ENCODE measurements at places on chromosomes 2 and 18.

GRCh38 chr18:46578987-46579386 lies 78.0 kb downstream of the LOXHD1 start:
- no peak for DNase-seq

GRCh38 chr18:3665780-3666525 lies 216.0 kb downstream of the TGIF1 start:
- peak; percentile 89 for DNase-seq

DNA sequence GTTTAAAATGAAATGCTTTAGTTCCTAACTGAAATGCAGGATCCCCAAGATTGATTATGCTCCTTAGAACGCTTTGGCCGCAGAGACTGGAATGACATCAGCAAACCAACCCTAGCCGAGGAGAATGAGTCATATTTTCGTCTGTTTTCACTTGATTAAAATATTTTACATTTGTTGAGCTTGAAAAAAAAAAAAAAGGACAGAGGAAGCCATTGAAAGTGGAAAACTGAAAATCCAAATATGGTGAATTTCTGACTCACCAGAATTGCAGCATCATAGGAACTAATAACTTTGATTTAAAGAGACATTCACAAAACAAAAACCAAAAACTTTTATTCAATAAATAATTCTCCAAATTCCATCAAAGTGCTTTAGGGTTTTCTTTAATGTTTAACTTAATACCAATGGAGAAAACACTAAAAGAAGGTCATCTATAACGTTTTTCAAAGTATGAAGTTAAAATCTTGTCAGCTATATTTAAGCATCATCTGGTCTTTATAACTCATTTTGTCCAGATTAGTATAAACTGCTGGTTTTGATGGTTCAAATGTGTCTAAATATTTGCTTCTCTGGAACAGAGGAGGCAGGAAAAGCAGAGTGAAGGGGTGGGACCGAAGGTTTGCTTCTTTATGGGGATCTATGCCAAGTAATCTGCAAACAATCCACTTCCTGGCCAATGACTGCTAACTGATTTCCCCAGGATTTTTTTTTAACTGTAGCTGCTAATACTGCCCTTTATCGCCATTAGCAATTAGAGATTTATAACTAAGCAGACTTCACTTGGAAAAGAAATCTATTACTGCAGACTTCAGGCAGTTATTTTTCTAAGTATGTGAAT lies 30.9 kb upstream of the COL5A2 start:
- peak; percentile 84 for DNase-seq

DNA sequence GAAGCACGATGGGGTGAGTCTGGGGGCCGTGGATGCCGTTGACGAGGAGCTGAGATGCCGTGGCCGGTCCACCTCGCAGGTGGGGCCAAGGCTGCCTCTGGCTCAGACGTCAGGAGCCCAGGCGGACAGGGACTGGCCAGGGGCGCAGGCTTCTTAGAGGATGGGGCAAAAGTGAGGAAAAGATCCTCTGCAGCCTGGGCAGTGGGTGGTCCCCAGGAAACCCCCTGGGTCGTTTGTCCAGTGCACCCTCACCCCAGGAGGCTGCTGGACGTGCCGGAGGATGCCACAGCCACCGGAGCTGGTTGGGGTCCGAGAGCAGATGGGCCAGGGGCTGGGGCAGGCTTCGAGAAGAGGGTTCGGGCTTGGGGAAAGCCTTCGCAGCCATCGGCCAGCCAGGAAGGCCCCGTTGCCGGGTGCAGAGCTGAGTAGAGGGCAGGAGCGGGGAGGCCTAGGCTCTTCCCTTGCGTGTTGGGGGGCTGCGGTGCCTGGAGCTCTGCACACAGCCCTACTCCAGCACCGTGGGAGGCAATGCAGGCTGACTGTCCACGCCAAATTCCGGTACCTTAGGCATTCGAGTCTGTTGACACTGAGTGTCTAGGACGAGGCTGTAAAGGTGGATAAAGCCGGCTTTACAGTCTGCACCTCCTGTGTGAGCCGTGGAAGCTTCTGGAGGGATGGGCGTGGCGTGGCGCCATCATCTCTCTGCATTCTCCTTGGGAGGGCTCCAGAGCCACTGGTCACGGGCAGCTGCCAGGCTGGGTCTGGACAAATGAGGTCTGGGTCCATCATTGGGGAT lies 18.8 kb downstream of the GPC1 start:
- no peak for DNase-seq

- no peak for DNase-seq
Observed at GRCh38 chr2:189763908-189764661, 1.5 kb upstream of the OSGEPL1 start.

DNA sequence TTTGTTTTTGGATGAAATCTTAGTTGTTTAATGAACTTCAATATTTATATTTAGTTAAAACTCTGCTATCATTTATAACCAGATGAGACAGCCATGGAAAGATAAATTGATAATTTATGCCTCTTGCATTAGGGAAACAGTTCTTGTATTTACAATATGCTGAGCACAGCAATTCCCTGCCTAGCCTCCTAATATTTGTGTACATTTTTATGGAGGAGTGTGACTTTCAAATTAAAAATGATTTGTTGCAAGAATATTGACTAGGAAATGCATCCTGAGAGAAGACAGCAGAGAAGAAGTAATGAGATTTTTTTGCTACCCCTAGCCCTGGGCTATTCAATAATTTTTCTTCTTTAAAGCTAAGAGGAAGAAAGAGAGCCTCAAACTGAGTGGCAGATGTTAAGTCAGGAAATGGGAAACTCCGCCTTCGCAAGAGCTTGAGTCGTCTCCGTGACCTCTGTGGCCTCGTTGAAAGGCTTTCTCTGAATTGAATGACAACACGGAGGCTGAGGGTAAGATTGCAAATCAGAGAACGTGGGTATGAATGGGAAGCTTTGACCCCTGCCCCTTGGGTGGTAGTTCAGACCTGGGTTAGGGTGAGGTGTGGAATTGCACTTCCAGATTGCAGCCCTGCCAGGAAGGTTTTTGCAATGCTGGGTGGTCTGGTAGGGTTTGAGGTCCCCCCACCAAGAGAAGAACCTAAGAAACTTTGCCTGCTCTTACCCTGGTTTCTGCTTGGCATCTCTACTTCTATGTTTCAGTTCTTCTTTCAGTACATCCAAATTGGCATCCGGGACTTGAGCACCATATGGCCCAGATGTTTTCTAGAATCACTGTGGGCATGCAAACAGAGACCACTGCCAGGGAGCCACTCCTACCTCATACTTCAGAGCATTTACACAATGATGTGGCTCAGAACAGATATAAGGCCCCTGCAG lies 210.3 kb upstream of the RBMS1 start:
- DNase-seq, result no peak

DNA sequence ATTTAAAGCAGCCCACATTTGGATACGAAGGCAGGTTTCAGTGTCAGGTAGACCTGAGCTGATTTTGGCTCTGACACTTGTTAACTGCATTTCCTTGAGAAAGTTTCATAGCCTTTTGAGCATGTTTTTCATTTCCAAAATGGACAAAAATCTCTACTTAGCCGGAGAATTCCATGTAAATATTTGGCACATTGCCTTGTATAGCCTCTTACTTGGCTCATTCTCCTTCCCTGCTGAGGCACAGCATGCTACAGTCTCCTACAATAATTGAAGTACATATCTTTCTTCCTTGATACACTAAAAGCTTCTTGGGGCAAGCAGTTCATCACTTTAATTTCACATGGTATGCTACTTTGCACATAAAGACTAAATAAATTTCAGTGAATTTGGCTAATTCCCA lies 772.2 kb upstream of the CHAC2 start:
- no peak for DNase-seq

GRCh38 chr18:34976123-34976522 lies 65.1 kb upstream of the MAPRE2 start:
- no peak for DNase-seq

DNA sequence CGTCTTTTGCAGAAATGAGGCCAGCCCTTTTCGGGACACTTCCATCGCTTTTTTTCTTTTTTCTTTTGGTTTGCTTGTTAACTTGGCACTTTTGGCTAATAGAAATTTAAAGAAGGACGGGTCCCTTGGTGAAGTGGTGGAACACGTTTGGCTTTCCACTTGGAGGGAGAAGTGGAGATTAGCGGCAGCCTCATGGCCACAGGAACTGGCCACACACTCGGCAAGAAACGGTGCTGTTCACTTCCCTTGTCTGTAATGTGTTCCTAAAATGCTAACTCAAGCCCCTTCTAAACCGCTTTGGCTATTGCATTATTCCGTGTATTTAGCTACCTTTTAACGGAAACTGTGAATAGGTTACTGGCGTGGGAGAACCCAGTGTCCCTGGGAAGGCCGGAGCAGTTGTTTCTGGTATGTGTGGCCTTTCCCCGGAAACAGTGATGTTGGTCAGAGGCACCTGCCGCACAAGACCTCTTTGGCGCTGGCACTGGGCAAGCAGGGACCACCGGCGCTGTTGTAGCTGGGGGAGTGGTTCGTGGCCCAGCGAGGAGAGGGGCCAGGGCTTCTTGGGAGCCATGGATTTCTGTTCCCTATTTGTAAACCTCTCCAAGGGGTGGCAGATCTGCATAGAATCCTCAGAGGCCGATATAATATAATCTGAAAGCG lies 981 bp downstream of the RAMP1 start:
- DNase-seq, result no peak

DNA sequence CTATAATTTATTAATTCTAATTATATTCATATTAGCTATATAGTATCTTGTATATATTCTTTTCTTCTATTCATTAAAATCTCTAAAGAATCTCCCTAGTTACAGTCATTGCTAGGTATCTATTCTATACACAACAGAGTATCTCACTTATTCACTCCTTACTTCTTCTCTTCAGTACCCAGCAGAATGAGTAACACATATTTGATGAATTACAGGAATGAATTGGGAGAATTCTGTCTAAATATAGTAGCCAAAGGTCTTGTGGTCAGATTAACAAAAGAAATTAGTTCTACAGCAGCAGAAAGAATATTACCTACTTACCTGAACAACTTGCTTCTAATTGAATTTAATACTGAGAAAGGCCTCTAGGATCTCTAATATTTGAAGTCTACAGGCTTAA lies 758.0 kb upstream of the ZEB2 start:
- no peak for DNase-seq

DNA sequence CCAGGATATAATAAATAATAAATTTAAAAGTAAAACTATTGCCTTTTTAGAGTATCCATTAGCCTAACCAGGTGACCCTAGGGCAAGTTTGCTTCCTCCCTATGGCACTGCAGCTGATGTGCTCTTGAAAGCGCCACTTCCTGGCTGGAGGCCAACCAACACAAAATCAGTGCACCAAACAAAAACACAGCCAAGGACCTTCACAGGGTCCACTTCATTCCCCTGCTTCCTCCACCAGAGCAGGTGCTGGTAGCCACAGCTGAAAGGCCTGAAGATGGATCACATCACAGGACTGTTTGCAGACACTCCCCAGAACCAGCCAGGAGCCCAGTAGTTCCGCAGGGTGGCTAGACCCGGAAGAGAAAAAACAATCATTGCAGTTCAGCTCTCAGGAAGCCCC lies 108.8 kb downstream of the TWIST2 start:
- no peak for DNase-seq

GRCh38 chr18:30618567-30618966 lies 424.0 kb downstream of the DSC3 start:
- DNase-seq, result no peak

DNA sequence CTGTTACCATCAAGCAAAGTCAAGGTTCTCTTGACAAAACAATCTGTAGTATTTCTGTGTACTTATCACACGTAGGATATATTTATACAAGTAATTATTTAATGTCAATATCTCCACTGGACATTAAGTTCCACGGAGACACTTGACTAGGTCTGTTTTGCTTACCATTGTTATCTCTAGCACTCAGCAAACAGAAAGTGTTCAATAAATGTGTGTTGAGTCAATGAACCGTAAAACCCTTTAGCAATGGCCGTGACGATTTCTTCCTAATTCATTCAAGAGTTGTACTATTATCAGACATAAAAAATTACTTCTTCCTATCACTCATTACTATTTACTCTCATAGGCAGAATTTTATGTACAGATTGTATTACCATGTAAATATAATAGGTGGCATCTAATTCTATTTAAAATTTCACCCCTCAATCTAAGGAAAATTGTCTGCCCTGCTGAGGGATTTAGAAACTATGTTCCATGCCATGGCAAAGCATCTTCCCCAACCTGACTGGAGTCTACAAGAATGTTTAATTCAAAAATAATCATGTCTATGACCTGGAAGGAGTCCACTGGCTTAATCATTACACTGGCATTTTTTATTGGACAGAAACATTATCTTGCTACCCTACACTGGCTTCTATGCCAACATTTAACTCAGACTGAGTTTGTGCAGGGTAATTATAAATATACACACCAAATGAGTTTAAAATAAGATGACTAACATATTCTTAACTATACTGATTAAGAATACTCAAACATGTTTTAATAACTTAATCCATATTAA lies 301.9 kb downstream of the ZEB2 start:
- DNase-seq, result no peak

DNA sequence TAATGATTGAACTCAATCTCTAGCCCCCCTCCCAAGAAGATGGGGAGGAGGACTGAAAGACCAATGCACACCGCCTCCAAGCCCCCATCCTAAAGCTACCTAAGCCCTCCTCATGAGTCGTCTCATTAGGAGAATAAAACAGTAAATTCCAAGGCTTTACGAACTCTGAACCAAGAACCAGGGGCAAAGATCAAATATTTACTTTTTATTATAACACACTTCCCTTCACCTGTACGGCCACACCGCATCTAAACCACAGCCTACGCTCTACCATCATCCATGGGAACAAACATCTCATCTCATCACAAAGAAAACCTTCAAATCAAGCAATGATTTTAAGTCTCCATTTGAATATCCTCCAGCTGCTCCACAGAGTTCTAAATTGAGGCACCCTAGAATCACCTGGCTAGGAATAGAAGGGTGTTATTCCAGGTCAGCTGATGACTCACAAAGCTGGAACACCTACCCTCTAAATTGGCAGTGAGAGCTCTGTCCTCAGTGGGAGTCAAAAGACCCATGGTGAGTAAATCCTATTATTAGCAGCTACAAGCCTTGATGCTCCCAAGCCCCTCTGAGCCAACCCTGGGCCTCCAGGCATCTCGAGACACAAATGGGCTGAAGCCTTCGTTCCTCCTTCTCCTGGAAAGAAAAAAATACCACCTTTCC lies 45.6 kb upstream of the BZW1 start:
- DNase-seq, result no peak

DNA sequence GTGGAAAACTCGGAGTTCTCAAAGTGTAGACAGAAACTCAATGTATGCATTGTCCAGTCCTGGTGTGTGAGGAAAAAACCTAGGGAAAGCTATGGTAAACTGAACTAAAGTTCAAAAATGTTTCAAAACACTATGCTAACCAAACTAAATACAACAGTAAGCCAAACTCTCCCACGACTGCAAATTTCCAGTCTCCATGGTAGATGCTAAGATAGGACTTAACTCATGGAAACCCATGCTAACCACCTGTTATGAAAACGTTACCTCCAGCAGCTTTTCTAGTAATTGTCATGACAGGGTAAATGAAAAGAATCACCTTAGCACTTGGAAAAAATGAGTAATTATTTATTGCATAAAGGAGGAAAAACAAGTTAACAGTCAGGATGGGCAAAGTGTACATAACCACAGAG lies 135.7 kb upstream of the EPC2 start:
- no peak for DNase-seq

GRCh38 chr2:223729781-223730180 lies 107.6 kb downstream of the AP1S3 start:
- DNase-seq, result no peak

GRCh38 chr2:98576666-98577312 lies 31.5 kb downstream of the COA5 start:
- no peak for DNase-seq

- no peak for DNase-seq
Observed at GRCh38 chr2:7497178-7497577, 580.0 kb downstream of the RNF144A start.
